ENCODE measurements at places on chromosomes 4 and X.

DNA sequence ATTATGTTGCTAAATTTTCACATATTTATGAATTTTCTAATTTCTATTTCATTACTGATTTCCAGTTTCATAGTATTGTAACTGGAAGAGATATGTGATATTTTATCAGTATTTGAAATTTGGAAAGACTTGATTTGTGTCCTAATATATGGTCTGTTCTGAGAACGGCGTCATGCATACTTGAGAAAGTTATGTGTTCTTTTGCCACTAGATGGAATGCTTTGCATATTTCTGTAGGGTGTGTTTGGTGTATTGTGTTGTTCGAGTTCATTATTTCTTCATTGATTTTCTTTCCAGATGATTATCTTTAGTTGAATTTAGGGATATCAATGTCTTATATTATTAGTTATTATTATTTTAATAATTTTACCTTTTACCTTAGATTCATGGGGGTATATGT lies 110.6 kb upstream of the ITM2A start:
- no peak for DNase-seq

GRCh38 chr4:108950158-108950915 lies 187.5 kb upstream of the ETNPPL start:
- no peak for DNase-seq

GRCh38 chr4:138056541-138056940 lies 185.6 kb downstream of the SLC7A11 start:
- no peak for DNase-seq

- DNase-seq: no peak
Measured at GRCh38 chr4:76822303-76822702, 75.6 kb downstream of the SOWAHB start.

- DNase-seq: no peak
Measured at GRCh38 chrX:8049827-8050226, 121.2 kb downstream of the VCX2 start.

- no peak for DNase-seq
Measured at GRCh38 chr4:94341481-94342370, 910 bp downstream of the HPGDS start.

DNA sequence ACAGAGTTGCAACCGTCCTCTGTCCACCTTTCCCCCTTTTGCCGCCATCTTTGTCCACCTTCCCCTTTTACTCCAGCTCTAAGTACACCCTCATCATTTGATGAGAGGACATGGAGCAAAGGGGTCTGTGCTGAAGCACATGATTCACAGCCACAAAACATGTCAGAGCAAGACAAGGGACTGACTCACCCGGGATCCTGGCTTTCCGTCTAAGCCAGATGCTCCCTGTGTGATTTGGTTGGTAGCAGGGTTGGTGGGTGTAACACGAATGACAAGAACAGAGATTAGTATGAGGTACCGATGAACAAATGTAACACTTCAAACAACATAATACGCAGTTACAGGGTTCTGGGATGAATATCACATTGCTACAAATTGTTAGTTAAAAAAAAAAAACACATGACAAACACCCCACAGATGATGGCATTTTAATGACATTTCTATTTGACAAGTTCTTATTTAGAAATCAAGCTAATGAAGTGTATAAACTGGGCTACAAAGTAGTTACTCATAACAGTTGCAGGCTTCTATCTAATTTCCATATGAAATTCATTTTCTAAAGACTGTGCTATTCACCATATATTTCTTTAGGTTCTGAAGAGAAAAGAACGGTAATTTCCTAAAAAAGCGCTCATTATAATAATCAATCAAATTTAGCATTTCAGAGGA lies 71.4 kb upstream of the ETNPPL start:
- DNase-seq: no peak
